Activated CD8-positive, alpha-beta memory T cell treated with anti-CD3 and anti-CD28 coated beads for 4 hours (primary cell): ENCODE measurements at places on chromosomes 1 and 21.

GRCh38 chr1:211731456-211732292 lies 56.3 kb upstream of the NEK2 start:
- no peak for DNase-seq

GRCh38 chr1:248215880-248216279 lies 15.3 kb upstream of the OR2M4 start:
- DNase-seq: no peak

GRCh38 chr1:35691571-35692220 lies 27.0 kb downstream of the C1orf216 start:
- DNase-seq: no peak

DNA sequence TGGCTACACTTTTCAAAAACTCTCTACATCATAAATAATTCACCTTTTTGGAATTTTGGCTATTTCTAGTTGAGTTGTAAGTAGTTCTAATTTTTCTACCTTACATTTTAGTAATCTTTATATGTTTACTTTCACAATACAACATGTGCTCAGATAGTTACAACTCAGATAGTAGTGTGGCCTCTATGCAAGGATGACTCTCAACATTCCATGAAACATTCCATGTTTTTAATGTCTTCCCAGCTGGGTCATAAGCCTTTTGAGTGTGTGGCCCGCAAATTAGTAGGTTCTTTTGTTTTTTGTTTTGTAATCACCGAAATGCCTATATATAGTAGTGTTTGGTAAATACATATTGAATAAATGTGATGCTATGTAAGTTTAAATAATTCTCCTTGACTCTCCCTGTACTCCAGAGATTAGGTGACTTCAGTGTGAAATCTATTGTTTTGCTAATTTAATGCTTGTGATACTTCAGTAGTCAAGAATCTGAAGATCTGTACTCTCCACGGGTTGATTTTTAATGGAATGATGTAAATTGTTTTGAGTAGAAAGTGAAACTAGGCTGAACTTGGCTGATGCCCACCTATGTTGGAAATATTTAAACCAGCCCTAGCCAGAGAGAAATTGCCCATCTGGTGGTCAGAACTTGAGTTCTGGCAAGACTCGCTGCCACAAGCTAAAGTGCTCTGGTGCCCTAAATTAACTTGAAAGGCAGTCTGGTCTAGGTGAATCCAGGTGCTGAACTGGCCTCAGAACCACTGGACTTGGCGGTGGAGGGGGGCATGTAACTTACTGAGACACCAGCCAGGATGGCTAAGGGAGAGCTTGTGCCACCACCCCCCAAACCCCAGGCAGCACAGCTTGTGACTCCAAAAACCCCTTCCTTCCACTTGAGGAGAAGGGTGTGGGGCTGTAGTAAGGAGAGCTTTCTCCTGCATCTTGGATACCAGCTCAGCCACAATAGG lies 165.6 kb downstream of the USP25 start:
- no peak for DNase-seq

- DNase-seq: no peak
Measured at GRCh38 chr1:158124034-158124433, 56.7 kb upstream of the CD1D start.

DNA sequence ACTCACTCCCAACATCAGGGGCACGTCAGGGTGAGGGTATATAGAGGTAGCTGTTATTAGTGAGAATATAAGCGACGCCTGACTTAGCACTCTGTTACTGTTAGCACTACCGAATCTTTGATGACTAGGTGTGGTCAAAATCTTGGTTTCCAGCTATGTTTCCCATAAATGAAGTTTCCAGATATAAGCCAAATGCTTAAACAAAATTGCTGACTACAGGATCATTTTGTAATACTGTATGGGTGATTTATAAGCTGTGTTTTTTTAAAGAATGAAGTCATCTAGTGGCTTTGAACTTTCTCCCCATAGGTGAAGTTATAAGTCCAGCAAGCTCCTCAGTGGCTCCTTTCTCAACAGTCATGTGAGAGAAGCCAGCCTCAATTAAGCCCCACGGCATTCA lies 23.7 kb downstream of the KCNJ15 start:
- no peak for DNase-seq

DNA sequence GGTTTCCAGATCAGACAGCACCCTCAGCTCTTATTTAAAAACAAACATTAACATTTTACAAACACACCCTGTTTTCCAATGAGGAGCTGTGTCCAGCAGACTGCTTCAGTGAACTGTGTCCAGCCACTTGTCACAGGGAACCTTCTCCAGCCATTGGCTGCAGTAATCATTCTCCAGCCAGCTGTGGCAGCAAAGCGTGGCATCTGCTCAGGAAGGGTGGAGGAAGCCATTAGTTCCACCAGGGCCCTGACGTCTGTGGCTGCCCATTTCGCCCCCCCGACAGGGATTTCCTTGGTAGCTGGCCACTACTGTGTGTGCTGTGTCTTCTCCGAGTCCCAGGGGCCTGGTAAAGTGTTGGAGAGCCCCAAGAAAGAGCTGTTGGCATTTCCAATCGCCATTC lies 62.9 kb upstream of the SELENON start:
- DNase-seq: no peak

GRCh38 chr1:46492269-46492853 lies 2.7 kb downstream of the DMBX1 start:
- DNase-seq: no peak

DNA sequence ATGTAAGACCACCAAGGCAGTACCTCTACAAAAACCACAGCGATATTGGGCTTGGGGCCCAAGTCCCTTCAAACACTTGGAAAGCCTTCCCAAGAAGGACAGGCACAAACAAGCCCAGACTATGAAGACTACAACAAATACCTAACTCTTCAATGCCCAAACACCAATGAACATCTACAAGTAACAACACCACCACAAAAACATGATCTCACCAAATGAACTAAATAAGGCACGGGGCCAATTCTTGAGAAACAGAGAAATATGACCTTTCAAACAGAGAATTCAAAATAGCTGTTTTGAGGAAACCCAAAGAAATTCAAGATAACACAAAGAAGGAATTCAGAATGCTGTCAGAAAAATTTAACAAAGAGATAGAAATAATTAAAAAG lies 86.8 kb downstream of the COL24A1 start:
- DNase-seq: no peak

- no peak for DNase-seq
Measured at GRCh38 chr21:24456358-24456757, 1150.9 kb downstream of the MRPL39 start.

DNA sequence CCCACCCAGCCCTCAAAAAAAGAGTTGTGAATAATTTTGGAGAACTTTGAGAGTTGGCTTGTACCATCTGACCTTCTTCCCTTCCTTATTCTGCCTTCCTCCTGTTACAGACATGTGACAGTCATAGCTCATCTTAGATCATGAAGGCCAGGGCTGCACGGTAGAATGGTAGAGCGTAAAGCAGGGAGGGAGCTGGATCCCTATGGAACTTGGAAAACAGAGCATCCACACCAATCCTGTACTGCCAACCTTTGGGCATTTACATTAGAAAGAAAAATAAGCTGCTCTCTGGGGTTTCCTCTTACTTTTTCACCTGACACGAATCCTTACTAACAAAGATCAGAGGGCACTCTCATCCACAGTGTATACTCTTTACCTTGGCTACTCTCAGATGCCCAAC lies 121.5 kb downstream of the GPR52 start:
- DNase-seq: no peak

GRCh38 chr1:21298981-21299391 lies 8.7 kb upstream of the ECE1 start:
- no peak for DNase-seq

DNA sequence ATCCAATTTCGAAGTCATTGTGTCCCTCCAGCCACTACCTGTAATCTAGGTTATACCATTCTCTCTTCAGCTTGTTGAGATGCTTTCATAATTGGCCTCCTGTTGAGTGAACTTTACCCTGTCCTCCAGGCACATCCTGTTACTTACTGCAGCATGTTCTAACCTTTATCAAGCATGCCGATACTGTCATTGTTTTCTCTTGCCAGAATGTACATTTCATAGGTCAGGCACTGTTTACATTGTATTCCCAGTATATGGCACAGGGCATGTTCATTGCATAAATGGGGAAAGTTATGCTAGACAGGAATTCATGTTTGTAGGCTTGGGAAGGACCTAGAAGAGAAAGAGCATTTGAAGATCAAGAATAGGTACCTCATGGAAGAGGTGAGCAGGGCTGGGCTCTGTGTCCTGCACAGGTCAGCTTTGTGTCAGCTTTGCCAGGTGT lies 10.2 kb downstream of the CXADR start:
- no peak for DNase-seq

DNA sequence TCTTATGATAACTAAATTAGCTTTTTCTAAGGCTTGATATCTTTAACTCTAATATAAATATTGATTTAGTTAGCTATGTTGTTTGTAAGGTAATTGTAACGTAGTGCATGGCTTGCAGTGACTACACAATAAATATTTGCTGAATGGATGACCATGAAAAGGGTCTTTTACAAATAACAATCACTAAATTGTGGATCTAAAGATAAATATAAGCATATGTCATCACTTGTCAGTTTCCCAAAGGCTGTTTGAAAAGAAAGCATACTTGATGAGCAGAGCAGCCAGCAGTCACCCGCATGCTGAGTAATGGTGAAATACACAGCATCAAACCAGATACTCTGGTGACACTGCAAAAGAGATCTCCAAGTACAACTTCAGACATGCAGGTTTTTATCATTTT lies 92.5 kb upstream of the FMN2 start:
- DNase-seq: no peak

- no peak for DNase-seq
Measured at GRCh38 chr1:84117868-84118267, 26.2 kb upstream of the PRKACB start.

DNA sequence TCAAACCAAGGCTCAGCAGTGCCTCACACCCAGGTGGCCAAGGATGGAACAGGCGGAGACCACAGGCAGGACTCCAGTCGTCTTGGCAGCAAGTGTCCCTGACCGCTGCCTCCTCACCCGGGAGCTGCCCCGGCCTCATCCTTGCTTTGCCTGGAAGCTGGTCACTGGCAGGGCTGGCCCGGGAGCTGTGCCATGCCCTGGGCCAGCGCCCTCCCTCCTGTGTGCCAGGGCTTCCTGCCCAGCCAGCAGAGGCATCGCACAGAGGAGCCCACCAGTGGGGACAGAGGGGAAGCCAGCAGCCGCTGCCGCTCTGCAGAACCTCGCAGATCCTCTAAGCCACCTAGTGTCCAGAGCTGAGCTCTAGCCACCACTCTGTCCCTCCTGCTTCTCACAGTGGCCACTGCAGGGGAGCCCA lies 7.8 kb downstream of the CASZ1 start:
- DNase-seq: no peak

DNA sequence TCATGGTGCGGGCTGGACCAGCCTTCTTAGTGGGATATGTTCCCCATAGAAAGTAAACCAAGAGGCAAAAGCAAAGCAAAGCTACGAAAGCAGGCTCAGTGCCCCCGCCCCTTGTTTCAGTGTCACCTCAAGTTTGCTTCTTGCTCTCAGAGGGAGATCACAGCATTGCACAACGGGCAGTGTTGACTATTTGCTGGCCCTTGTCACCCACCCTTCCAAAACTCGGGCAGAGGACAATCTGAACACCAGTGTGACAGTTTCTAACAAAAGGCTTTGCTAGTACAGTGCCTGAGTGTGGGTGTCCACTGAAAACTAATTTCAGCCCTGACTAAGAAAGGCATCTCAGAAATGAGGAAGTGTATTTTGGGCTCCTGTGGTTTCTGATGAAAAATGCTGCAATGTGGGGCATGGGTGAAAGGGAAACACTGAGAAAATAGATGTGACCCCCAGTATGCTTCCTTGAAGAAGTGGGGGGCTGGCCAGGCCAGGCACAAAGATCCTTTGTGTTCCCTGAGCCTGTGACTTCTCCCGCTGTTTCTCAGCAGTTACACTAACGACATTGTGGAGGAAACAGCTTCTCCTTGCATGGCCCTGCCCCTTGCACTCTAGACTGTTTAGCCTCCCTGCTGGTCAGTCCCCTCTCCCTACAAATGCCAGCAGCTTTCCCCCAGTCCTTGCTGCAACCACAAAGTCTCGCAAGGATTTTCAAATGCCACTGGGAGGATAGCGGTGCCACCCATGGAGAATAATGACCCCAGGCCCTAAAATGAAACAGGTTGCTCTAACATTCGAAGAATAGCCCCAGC lies 33.3 kb upstream of the KCNE1 start:
- no peak for DNase-seq

GRCh38 chr1:98458511-98459485 lies 202.7 kb upstream of the SNX7 start:
- DNase-seq: no peak

GRCh38 chr1:54121482-54122134 lies 31.2 kb downstream of the CDCP2 start:
- DNase-seq: peak; percentile 31

- DNase-seq: no peak
Measured at GRCh38 chr1:155973723-155974122, 4.6 kb downstream of the ARHGEF2 start.

DNA sequence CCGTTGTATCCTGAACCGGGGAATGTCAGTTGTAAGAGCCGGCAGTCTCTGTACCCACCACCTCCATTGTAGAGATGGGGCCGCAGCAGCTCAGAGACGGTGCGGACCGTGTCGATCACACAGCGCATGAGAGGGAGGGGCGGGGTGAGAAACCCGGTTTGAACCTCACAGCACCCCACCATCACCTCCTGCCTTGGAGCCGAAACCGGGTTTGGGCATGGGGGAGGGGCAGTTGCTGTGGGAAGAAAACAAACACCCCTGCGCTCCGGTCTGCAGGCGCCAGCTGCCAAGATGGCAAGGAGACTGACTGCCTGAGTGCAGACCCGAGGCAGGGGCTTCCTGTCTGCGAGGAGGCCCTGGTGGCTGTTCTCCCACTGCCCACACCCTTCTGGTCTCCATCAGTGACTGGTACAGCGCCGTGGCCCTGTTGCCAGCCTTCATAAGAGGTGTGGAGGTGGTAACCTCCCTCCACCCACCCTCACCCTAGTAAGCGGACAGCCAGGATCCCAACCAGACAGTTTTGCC lies 69.2 kb upstream of the SSBP3 start:
- no peak for DNase-seq

DNA sequence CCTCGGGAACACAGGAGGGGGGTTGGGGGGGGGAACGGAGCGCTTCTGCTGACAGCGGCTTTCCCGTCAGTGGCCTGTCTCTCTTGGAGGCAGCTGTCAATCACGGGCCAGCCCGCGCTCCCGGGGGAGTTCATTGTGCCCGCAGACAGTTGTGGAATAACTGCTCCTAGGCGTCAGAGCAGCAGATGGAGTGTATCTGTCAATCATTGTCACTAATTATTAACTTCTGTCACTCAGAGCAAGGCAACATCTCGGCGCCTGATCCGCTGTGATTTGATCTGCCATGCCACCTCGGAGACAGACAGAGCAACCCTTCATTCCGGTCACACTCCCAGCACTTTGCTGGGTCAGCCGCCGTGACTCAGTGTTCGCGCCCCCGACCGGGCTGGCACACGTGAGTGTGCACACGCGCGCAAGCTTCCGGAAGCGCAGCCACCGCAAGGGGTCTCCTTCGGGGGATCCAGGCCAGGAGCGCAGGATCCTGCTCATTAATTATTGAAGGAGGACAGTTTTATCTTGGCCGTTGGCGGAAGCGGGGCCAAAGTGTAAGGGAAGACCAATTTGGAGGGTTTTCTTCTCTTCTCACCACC lies 75.8 kb downstream of the RRAGC start:
- no peak for DNase-seq

GRCh38 chr1:31583082-31583994 lies 7.0 kb downstream of the TINAGL1 start:
- no peak for DNase-seq

- DNase-seq: no peak
Measured at GRCh38 chr1:19199969-19200604, 10.0 kb downstream of the UBR4 start.
